GM23248 (cell line): ENCODE measurements at places on chromosomes 13 and 19. TPM values are rescaled to one million over a fixed set of nuclear protein-coding genes. Genes with fewer than 3 reads are reported as not detected.

- no peak for DNase-seq
Measured at GRCh38 chr19:56159009-56159559, 16.7 kb upstream of the GALP start.

DNA sequence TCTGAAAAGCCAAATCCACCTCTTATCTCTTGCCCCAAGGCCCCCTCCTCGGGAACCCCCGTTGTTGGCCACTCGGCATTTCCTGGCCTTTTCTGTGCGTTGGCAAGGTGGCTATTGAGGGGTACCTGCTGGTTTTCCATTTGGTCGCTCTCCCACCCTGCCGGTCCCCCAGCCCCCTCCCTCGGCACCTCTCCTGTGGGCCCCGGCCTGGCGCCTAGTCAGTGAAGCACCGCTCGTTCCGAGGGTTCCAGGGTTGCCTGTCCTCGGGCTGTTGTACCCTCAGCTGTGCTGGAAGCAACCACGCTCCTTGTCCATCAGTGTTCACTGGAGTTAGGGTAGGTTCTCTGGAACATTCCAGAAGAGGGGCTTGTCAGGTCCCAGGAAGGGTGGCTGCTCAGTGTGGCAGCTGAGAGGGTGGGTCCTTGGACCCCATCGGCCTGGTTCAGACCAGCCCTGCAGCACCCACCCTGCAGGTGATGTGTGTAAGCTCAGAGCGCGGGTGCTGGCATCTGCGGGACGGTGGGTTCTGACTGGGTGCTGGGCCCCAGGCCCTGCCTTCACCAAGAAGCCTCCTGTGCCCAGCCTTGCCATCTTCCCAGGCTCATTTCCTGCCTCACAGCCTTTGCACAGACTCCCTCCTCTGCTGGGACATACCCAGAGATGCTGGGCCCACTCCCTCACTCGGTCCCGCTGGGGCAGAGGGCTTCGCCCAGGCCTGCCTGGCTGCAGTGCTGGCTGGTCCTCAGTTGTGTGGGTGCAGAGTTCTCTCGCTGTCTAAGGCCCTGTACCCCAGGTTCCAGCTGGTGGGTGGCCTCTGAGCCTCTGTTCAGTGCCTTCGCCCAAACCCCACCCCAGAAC lies 21.3 kb downstream of the NKPD1 start:
- DNase-seq, result no peak

DNA sequence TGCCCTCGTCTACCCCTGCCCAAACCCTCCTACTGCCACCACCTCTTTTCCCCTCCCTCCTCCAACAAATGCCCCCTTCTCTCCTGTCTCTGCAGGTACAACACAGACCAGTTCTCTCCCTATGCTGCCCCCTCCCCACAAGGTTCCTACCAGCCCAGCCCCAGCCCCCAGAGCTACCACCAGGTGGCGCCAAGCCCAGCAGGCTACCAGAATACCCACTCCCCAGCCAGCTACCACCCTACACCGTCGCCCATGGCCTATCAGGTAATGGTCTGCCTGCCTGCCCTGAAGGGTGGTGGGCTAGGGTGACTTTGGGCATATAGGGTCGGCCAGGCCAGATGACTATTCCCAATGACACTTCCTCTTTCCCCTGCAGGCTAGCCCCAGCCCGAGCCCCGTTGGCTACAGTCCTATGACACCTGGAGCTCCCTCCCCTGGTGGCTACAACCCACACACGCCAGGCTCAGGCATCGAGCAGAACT lies 6.5 kb upstream of the TIMM50 start:
- DNase-seq, result peak; percentile 49

GRCh38 chr13:94251831-94252608 lies 227.5 kb downstream of the DCT start:
- DNase-seq, result no peak

DNA sequence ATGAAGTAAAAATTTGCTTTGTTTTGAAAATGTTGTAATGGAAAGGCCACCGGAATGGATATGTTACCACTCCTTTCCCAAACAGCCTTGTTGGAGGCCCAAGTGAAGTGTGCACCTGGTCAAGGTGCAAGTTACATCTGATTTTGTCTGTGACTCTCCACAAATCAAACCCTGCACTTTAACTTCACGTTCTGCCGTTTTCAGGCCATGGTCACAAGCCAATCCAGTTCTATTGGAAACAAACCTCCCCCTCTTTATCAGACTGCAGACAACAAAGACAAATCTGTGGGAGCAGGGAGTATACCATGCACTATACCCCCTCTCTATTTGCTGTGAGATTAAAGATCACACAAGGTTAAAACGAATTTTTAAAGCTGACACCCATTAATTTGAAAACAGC lies 155.6 kb upstream of the RFC3 start:
- no peak for DNase-seq

- peak; percentile 66 for DNase-seq
Measured at GRCh38 chr19:3573162-3573857, 566 bp downstream of the HMG20B start.

DNA sequence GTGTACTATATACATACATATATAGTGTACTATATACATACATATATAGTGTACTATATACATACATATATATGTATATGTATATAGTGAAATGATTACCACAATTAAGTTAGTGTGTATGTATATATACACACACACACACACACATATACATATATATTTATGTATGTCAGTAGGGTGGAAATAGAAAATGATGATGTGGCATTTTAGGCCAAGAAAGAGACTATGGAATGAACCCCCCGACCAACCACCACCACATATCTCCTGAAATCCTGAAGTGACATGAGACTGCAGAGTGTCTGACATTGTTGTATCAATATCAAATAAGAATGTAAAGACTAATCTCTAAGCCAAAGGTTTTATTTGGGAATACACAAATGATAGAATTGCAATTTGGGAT lies 107.6 kb downstream of the RFC3 start:
- no peak for DNase-seq

DNA sequence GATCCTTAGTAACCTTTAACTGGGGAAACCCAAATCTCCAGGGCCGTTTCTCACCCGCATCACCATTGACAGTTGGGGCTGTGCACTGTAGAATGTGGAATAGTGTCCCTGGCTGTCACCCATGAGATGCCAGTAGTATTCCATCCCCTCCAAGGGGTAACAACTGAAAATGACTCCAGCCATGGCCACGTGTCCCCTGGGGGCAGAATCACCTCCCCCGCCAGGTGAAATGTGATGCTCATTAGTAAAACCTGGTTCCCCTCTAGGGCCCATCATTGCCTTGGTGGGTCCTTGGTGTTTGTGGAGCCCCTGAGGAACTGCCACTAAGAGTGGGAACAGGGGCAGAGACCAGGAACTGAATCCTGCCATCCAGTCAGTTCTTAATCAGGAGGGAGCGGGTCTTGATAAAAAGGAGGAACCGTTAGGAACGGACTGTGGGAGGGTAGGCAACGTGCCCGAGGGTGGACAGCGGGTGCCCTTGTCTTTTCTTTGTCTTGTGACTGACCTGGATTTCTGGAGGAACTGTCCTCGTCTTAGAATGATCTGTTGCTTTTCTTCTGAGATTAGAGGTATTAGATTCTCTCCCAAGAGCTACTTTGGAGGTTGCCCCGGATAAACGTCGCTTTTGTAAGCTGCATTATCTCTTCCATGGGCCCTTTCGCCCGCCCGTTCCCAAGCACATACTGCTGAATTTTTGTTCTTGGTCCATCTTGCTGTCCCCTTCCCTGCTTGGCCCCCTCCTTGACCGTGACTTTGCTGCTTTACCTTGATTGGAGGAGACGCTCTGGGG lies 3.5 kb downstream of the MYO9B start:
- peak; percentile 45 for DNase-seq

DNA sequence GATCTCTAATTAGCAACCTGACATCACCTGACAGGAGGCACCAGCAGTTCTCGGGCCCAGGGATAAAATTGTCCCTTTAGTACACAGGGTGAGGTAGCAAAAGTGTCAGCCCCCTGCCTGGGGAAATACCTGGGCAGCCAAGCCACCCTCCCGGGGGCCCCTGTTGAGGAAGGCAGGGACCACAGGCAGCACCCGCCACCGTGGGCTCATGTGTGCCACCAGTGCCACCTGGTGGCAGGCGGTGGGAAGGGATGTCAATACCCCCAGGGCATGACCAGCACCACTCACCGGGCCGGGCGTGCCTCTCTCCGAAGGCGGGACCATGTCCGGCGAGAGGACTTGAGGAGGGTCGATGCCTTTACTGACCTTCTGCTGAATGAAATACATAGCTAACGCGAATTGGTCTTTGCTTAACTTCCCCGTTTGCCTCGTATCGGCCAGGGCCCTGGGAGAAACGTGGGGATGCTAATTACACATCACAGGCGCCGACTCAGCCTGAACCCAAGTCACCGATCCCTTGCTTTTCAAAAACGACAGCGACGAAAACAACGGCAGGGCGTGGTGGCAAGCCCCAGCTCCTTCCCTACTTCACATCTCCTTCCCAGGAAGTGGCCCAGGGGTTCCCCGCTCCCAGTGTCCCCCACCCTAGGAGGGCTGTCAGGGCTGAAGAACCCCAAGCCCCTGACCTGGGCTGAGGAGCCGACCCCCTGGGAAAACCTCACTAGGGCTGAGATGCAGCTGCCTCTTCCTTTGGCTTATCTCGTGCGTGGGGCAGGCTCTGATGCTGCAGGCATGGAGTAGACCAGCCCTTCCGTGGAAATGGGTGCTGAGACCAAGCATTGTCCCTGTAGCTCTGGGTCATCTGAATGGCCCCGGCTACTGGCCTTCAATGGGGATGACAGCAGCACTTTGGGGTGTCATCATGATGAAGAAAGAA lies 53.8 kb downstream of the EPS15L1 start:
- DNase-seq, result peak; percentile 78

DNA sequence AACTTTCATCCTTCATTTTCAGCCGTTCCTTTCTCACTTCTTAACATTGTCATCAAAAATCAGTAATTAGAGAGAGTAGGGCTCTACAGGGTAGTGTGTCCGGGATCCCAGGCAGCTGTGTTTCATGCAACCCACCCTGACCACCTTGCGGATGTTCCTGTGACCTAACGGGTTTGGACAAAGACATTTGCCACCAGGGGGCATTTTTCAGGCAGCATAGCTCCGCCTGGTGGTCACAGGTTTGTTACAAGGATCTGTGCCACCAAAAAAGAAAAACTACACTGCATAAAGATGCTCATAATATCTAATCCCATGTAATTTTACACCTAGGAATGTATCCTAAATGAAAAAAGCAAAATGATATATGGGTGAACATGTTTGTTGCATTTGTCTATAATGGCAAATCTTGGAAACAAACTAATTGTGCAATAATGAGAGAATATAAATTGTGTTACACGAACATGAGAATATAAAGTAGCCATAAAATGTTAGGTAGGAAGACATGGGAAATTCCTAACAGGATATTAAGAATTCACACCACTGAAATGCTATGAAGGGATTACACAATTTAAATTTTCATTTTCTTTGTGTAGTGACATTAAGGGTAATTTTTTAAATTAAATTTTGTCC lies 123.0 kb downstream of the SLC7A1 start:
- DNase-seq, result peak; percentile 79

DNA sequence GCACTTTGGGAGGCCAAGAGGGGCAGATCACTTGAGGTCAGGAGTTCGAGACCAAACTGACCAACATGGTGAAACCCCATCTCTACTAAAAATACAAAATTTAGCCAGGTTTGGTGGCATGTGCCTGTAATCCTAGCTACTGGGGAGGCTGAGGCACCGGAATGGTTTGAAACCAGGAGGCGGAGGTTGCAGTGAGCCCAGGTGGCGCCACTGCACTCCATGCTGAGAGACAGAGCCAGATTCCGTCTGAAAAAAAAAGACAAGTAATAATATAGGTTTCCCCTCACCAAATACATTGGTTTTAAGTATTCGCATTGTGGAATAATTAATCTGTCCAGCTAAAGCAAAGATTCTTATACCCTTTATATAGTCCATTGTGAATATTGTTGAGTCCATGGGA lies 1544.6 kb downstream of the OLFM4 start:
- no peak for DNase-seq

- no peak for DNase-seq
Measured at GRCh38 chr13:27541386-27541785, 78.9 kb downstream of the LNX2 start.

GRCh38 chr19:37594982-37595382 lies 306 bp downstream of the ZNF540 start:
- DNase-seq, result peak; percentile 80

DNA sequence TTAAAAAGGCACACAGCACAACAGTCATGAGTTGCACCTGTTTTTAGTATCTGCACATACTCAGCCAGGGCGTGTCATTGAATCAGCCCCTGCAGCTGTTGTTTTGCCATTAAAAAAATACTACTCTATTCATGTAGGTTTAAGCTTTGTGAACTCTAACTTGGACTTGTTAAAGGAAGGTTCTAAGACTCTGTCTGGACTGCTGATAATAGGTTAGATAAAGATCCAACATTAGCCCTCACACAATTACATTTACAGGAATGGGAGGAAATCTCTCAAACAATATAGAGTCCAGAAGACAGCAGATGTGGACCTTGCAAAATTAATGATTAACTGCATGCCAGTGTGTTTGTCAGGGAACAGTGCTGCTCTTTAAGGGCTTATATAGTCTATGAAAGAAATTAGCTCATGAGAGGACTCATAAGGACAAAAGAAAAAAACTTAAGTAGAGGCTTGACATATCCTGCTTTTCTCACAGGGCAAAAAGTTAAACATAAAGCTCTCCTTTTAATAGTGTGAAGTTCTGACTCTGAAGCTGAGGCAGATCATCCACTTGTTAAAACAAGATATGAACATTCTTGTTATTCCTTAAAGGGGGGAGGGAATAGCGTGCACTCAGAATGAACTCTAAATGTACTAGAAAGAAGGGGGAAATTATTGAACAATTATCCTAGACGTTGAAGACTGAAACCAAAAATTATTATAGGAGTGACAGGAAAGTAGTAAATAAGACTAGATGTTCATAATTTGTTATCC lies 243.6 kb downstream of the NDFIP2 start:
- no peak for DNase-seq

The CDC42EP5 gene
- total RNA-seq, result 39.6 and 51.7 TPM in 2 replicates

The CGB2 gene
- total RNA-seq, result not detected in 2 replicates

The CYP2S1 gene
- 0.13 TPM in 1 of 2 replicates, not detected in the other for total RNA-seq

The FFAR3 gene
- total RNA-seq, result not detected in 2 replicates

The URAD gene
- total RNA-seq, result not detected in 2 replicates

The IGFL2 gene
- total RNA-seq, result not detected in 2 replicates

The N4BP2L1 gene
- total RNA-seq, result 1.1 and 1.2 TPM in 2 replicates
